Right ventricle myocardium inferior (tissue), 1 donor: ENCODE measurements at places on chromosomes 3 and 15. TPM values are rescaled to one million over a fixed set of nuclear protein-coding genes. Genes with fewer than 3 reads are reported as not detected.

Gene BUB1B
- total RNA-seq: 2.4 TPM

Gene SNRPN
- 408 TPM for total RNA-seq

DNA sequence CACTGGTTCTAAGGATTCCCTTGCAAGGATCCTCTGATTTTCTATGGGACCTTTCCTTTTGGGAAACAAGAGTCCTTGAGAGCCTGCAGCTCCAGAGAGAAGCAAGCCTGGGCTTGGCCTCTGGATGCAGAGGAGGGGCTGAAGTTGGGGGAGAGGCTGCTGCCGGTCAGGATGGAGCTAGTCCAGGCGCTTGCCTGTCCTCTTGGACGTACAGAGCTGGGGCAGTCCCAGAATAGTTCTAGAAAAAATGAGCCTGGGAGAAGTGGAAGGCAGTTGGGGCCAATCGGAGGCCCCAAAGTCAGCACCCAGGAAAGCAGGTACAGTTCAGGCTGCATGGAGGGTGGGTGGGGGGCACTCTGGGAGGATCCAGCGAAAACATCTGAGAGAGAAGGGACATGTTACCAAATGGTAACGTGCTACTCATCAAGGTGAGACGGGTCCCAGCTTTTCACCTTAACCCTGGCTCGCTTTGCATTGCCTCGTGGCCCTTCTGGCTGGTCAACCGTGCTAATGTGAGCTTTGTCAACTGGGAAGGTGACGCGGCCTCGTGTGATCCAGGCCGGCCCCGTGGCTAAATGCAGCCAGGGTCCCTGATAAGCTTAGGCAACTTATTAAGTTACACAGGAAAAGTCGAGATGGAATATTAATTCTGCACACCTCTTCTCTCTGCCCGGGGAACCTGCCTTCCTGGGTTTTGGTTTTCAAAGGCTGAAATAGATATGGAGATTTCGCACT, 38.7 kb upstream of the MAGEF1 start:
- no peak for DNase-seq

Gene CLEC3B
- 70.8 TPM for total RNA-seq

- no peak for DNase-seq
These were observed 1.3 kb downstream of the FAIM start for GRCh38 chr3:138609898-138610266.

- DNase-seq: no peak
These were observed 378.2 kb downstream of the MECOM start for GRCh38 chr3:169285057-169286033.

Gene ECE2
- not detected for total RNA-seq

Gene CRABP1
- not detected for total RNA-seq

GRCh38 chr3:20064796-20065564, 24.7 kb downstream of the KAT2B start:
- no peak for DNase-seq

DNA sequence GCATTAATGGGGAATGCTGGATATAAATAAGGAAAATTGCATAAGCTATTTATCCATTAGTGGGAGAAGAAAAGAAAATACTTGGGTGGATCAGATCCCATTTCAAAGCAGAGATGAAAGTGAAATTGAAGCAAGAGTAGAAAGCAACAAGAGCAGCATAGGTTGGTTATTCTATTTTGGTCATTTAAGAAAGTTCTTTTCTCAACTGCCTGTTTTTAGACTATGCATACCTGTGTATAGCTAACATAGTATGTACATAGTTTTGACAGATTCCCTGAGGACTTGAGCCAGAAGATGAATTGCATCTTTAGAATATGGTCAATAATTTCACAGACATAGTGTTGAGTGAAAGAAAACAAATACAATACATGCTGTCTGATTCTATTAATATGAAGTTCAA, 29.0 kb upstream of the DENND4A start:
- no peak for DNase-seq
